Activated naive CD4-positive, alpha-beta T cell treated with Interleukin-2 at 50 U/mL for 16 hours (primary cell): ENCODE measurements at places on chromosomes 1 and 21.

DNA sequence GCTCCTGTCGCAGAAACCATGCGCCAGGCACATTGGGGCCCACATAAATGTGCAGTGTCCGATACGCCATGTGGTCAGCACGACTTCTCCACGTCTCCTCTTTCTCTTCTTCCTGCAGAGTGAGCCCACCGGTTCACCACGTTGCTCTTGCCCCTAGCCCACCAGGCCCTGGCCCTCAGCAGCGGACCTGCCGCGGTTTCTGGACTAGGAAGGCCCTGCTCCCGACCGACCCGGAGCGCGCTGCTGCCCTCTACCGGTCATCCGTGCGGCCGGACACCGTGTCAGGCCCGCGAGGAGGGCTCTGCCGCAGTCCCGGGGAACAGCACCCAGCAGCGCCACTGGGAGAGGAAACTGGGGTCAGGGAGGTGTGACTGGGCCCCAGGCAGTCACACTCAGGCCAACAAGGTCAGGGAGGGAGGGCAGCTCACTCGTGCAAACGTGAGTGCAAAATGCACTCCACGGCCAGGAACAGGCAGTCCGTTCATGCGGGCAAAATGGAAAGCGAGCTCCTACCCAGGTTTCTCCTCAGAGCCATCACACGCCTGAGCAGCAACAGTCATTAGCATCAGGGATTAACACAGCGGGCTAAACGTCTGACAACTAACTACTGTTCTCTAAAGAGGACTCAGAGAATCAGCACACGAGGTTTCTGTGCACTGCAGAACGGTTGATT, 13.7 kb downstream of the TLR5 start:
- DNase-seq, result peak; percentile 68

GRCh38 chr1:233759665-233760064, 144.8 kb upstream of the SLC35F3 start:
- no peak for DNase-seq

- DNase-seq, result peak; percentile 1
These were observed 3.1 kb downstream of the FTCD start for GRCh38 chr21:46151989-46152926.

DNA sequence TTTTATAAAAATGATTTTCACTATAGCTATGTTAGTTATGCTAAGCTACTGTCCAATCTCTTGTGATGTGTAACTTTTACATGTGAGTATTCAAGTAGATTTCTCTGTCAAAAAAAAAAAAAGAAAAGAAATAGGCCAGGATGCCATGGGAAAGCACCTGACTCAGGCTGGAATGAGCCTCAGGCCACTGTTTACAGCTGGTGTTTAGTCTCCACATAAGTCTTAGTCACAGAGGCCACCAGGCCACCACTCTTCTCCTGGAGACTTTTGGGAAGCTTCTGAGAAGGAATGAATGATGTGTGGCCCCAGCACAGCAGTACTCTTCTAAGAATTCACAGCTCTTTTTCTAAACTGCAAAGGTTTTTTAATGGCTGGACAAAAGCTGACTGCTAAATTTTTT, 48.9 kb downstream of the CHML start:
- DNase-seq, result no peak

DNA sequence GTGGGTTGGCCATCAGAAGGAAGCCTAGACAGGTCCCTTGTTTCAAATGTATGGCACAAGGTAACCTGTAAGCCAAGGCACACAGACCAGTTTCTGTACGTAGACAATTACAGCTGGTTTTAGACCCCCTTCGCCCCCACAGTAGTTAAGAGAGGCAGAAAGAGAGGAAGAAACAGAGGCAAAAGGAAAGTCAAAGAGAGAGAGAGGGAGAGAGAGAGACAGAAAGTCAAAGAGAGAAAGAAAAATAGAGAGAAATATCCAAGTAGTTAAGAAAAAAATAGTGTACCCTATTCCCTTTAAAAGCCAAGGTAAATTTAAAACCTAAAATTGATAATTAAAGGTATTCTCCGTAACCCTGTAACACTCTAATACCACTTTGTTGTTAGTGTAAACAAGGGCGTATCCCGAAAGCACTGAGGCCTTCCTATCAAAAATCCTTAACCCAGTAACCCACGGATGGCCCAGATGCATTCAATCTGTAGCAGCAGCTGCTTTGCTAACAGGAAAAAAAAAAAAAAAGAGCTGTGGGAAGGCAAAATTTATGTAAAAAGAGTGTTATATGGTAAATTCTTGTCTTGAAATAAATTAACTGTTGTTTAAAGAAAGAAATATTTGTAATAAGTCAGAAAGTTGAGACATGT, 49.4 kb downstream of the ADCY10 start:
- no peak for DNase-seq

DNA sequence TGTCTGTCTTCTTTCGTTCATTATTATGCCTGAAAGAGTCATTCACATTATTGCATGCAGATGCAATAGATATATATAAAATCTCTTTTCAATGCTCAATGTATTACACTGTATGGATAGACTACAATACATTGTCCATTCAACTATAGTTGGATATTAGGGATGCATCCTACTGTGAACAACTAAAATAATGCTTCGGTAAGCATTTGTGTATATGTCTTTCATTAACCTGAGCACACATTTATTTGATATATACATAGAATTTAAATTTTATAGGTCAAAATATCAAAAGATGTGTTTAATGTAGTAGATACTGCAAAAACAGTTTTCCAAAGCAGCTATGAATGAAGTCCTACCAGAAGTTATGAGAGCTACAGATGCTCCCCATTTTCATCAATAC, 8.9 kb downstream of the PLD5 start:
- DNase-seq, result no peak

DNA sequence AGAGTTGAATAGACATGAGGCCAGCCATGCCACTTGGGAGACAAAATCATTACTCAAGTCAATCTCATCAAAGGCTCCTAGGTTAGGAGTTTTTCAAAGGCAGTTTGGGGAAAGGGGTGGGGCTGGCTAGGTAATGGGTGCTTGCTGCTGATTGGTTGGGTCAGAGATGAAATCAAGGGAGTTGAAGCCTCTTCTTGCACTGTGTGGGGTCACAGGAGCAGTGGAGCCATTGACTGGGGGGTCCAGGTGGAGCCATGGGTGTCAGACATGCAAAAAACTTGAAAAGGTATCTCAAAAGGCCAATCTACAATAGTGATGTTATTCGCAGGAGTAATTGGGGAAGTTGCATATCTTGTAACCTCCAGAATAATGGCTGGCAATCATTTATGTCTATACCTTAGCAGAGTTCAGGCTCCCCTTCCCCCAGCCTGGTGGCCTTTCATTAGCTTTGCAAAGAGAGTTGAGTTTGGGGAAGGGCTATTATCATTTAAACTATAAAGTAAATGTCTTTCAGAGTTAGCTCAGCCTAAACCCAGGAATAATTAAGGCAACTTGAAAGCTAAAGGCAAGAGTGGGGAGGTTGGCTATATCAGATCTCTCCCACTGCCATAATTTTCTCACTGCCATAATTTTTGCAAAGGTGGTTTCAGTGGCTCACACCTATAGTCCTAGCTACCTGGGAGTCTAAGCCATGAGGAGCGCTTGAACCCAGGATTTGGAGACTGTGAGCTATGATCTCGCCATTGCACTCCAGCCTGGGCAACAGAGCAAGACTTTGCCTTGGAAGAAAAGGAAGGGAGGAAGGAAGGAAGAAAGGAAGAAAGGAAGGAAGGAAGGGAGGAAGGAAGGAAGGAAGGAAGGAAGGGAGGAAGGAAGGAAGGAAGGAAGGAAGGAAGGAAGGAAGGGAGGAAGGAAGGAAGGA, 7.8 kb upstream of the PINK1 start:
- no peak for DNase-seq

DNA sequence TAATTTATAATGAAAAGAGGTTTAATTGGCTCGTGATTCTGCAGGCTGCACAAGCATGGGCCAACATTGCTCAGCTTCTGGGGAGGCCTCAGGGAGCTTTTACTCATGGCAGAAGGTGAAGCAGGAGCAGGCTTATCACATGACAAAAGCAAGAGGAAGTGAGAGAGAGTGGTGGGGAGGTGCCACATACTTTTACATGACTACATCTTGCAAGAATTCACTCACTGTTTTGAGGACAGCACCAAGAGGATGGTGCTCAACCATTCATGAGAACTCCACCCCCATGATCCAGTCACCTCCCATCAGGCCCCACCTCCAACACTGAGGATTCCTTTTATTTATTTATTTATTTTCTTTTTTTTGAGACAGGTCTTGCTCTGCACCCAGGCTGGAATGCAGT, 5.5 kb upstream of the PLEKHM2 start:
- no peak for DNase-seq

GRCh38 chr1:13700521-13701270, 708 bp downstream of the PRDM2 start:
- peak; percentile 47 for DNase-seq

DNA sequence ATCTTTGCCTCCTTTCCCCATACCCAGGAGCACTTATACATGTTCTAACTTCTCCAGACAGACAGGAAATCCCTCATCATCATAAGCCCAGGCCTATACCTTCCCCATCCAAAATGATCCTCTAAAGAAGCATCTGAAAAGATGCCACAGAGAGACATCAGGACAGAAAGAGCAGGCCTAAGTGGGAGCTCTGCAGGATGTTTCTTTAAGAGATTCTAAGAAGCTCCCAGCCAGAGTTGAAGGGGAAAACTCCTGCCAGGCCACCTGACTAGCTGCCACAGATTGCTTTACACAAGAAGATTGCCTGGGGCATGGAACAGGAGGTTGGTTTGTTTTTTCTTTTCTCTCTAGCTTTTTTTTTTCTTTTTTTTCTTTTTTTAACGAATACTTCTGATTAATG, 275.8 kb downstream of the VAV3 start:
- no peak for DNase-seq

DNA sequence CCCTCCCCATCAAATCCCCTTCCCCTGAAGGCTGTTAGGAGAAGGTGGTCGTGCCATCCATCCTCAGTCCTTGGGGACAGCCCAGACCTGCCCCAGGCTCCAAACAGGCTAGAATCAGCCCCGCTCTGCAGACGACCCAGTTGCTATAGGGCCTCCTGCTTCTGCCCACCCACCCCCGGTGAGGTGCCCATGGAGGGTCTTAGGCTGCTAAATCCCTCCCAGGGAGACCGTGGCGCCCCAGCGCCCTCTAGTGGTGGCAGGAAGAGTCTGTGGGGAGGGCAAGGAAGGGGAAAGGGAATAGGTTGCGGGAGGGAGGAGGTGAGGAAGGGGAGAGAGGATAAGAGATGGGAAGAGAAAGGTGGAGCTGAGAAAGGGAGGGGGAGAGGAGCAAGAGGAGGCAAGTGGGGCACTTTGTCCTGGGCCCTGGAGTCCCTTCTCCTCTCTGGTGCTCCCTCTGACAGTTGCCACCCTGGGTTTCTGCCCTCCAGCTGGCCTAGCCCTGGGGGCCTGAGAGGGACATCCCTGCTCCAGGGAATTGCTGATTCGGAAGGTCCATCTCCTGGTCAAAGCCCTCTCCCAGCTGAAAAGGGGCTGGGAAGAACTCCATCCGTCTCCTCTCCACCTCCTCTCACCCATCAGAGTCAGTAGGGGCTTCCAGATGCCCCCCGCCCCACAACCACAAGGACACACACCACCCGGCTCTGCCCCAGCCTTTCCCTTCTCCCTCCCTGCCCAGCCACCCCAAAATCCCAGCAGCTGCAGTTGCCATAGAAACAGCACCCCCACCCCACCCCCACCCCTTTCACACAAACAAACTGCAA, 55.4 kb downstream of the CAMK2N1 start:
- peak; percentile 36 for DNase-seq

DNA sequence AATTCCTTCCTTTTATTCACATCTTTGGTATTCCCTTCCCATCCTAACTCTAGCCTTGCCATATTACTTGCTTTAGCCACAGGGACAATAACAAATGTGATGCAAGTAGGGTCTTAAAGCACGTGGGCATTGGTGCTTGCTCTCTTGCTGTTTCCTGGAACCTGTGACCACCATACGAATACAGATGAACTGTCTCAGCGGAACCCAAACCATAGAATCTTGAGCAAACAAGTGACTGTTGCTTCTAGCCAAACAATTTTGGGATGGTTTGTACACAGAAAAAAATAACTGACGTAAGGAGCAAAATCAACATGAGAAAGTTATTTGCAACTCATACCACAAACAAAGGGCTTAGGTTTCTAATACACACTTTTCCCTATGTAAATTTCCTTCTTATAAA, 15.2 kb upstream of the VTCN1 start:
- no peak for DNase-seq

DNA sequence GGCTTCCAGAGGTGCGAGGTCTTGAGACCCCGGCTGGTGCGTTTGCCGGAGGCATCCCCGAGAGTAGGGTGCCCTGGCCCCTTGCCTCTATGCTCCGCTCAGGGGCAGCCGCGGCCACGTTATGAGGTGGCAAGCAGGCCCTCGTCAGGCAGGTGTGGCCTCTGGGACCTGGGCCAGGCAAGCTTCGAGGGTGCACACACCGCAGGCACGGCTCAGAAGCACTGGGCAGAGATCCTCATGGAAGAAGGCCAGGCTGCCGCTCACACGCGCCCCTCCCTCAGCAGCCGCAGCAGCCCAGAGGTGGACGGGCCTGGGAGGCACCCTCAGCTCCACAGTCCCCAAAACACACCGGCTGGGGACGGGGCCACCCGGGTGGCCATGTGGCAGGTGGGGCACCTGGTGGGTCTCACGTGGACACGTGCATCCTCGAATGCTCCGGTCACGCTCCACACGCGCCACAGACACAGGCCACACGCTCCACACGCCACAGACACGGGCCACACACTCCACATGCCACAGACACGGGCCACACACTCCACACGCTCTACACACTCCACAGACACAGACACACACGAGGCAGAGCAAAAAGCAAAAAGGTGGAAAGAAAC, 6.5 kb downstream of the SDF4 start:
- DNase-seq, result no peak

DNA sequence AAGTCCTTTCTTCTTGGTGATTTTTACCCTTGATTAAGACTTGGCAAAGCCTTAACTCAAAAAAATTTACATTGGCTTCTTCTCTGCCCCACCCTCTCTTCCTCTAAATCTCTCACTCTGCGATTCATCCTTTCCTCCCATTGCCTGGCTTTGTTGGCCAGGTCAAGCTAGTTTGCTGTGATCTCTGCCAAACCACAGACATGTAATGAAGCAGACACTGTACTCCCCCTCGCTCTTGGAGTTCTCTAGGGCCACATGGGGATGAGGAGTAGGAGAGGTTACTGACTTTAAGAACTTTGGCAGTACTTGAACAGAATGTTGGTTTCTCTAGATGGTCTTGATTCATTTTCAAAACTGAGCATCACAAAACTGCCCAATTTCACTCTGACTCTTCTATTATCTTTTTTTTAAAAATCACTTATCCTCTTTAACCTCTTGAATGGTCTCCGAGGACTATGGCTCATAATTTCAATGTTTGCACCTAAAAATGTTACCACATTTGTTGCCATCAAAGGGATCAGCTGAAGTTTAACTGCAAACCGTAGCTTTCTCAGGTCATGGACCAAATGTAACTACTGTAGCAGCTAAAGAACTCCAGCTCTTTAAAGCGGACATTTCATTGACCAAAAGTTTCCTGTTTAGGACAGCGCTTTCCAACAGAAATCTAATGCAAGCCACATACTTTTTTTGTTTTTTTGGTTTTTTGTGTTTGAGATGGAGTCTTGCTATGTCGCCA, 62.7 kb upstream of the IPO9 start:
- DNase-seq, result no peak

DNA sequence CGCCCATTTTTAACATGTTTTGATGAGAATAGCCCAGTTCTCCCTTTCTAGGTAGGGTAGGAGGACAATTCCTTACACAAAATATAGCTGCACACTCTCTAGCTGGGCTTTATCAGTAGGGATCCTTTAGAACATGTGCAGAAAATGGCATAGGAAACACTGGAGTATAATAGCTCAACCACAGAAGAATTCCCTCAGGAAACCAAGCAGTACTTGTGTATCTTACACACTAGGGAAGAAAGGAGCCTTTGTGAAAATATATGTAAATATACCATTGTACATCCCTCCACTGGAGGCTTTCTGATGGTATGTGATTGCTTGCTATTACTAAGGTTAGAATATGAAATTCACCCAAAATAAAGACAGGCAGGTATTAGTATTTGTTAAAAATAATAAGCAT, 153.5 kb downstream of the LRRC40 start:
- DNase-seq, result no peak
